ENCODE measurements at places on chromosomes 1 and 21. TPM values are rescaled to one million over a fixed set of nuclear protein-coding genes. Genes with fewer than 3 reads are reported as not detected.

DNA sequence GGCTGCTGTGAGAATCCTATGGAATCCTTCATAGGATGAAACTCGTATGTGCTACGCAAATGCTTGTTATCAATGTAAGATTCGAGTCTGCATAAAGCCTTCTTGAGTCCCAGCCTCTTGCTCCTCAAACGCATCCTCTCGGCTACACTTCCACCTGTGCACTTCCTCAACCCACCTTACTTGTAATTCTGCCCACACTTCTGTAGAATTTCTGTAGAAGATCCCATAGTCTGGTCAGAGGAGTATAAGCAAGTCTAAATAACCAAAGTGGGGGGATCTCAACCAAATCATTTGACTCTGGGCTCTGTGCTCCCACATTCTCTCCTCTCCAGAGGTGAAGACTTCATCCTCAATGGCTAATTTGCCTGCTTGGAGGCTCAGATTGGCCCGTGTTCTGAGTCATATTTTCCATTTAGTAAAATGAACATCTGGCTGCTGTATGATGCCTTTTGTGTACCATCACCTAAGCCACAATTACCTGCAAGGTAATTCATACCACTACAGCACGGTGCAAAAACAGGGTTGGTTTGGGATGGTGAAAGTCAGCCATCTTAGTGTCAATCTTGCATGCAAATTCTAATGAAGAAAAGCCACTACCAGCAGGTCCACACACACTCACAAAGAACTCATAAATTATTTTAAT lies 63.2 kb downstream of the ITPKB start:
- no peaks in the 10 kb centered on the region for H3K27me3 ChIP-seq
- peaks cover 86% of the 10 kb centered on the region for H3K4me1 ChIP-seq
- H3K27ac ChIP-seq = peak overlapping the region; percentile 100

- H3K27me3 ChIP-seq = peaks cover 47% of the 10 kb centered on the region
- no peak for DNase-seq
- H3K27ac ChIP-seq = no peak overlapping the region
- no peaks in the 10 kb centered on the region for H3K36me3 ChIP-seq
- no peaks in the 10 kb centered on the region for H3K4me1 ChIP-seq
Measured at GRCh38 chr21:41048623-41049022, 119.3 kb upstream of the BACE2 start.

DCST2 gene
- total RNA-seq = 0.94 TPM

DNA sequence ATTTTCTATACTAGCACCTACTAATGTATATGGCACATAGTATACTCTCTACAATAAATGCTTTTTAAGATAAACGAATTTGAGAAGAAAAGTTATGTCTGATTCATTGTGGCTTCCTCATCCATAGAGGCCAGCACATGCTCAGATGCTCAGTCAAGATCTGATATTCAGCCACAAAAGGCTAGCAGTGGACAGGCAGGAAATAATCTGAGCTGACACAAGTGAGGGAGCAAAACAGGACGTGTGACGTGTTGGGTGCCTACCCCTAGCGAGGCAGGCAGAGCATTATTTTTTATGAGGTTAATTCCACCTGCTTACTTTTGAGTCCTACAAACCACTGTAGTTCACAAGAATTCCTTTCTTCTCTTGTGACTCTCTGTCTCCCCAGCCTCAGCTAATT lies 550.9 kb downstream of the SMYD3 start:
- peaks cover 2% of the 10 kb centered on the region for H3K36me3 ChIP-seq
- no peak overlapping the region for H3K27ac ChIP-seq
- no peak overlapping the region for H3K4me3 ChIP-seq

- H3K4me3 ChIP-seq = no peak overlapping the region
- no peaks in the 10 kb centered on the region for H3K4me1 ChIP-seq
- H3K27ac ChIP-seq = no peak overlapping the region
- H3K27me3 ChIP-seq = no peaks in the 10 kb centered on the region
- H3K36me3 ChIP-seq = no peaks in the 10 kb centered on the region
Measured at GRCh38 chr1:237884237-237884636, 6.5 kb downstream of the ZP4 start.

GRCh38 chr1:1079408-1080121 lies 5.5 kb upstream of the RNF223 start:
- DNase-seq = no peak
- H3K4me1 ChIP-seq = peaks cover 6% of the 10 kb centered on the region
- H3K36me3 ChIP-seq = peaks cover 2% of the 10 kb centered on the region
- peak overlapping the region; percentile 58 for H3K4me3 ChIP-seq
- H3K27ac ChIP-seq = no peak overlapping the region

- no peak for DNase-seq
- H3K4me1 ChIP-seq = peaks cover 25% of the 10 kb centered on the region
- H3K36me3 ChIP-seq = peaks cover 4% of the 10 kb centered on the region
- H3K4me3 ChIP-seq = no peak overlapping the region
Measured at GRCh38 chr1:202343652-202344349, 2.1 kb upstream of the UBE2T start.
